ENCODE measurements at places on chromosomes 13 and 19.
A peak's percentile ranks its signal among the peaks of the same experiment; 100 is the strongest.

DNA sequence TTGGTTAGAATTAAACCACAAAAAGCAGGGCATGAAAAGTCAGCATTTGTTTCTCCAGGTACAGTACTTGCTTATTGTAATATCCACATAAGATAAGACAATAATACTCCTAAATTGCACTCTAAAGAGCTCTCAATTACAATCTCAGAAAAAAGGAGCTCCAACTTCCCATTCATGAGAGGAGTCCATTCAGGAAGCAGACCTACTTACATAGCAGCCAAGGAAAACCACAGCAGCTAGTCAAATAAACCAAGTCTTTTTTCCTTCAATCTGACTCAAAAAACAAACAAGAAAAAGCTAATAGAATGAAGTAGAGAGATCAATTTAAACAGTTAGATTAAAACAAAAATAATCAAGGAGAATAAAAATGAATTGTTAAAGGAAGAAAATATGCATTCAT, 885.2 kb upstream of the SLITRK6 start:
- DNase-seq, result no peak

- no peak for DNase-seq
Measured at GRCh38 chr13:25371875-25372283, at the start of gene ATP8A2. TSS of gene ATP8A2 (plus strand) at chr13:25371974. CDS start at chr13:25372213, 239 bp downstream.

GRCh38 chr13:52749419-52749818, 9.8 kb upstream of the CNMD start:
- DNase-seq, result no peak

GRCh38 chr13:31334547-31334946, 134.8 kb downstream of the B3GLCT start:
- DNase-seq, result no peak

- no peak for DNase-seq
Measured at GRCh38 chr13:34943436-34944273, 1.6 kb downstream of the NBEA start.

DNA sequence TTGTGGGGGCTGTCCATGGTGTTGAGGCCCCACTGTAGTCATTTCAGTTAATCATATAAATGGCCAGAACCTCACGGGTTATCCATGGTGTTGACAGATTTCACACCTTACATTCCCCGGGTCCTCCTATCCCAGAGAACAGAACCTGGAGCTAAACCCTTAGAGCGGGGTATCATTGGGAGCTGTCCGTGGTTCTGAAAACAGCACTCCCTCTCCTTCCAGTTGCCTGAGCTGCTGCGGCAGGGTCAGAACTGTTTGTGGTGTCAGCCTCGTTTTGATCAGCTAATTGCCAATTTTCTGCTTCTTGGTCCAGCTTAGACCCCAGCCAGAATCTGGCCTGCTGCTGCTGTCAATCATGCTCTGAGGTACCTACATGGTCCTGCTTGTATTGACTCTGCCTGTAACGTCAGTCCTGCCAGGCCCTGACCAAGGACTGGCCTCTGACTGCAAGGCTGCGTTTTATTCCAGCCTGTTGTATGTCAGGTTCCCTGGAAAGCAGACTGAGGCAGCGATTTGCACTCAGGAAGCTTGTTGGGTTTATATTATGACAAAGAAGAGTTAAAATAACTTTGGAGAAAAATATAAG, 55.8 kb upstream of the KCTD15 start:
- DNase-seq, result peak; percentile 11

- DNase-seq, result no peak
Measured at GRCh38 chr13:66367356-66367755, 862.8 kb downstream of the PCDH9 start.

DNA sequence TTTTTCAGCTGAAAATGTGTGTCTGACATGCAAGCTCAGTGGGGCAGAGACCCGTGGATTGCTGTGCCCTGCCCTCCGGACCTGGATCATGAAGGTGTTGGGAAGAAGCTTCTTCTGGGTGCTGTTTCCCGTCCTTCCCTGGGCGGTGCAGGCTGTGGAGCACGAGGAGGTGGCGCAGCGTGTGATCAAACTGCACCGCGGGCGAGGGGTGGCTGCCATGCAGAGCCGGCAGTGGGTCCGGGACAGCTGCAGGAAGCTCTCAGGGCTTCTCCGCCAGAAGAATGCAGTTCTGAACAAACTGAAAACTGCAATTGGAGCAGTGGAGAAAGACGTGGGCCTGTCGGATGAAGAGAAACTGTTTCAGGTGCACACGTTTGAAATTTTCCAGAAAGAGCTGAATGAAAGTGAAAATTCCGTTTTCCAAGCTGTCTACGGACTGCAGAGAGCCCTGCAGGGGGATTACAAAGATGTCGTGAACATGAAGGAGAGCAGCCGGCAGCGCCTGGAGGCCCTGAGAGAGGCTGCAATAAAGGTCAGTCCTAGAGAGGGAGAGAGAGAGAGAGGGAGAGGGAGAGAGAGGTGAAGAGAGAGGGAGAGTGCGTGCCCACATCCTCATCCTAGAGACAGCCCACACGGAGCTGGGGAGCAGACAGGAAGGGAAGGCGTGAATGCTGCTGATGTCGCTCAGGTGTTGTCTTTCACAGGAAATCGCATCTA, 5.1 kb upstream of the DCUN1D2 start:
- DNase-seq, result no peak

GRCh38 chr13:41231786-41232185, 31.6 kb downstream of the MTRF1 start:
- no peak for DNase-seq

DNA sequence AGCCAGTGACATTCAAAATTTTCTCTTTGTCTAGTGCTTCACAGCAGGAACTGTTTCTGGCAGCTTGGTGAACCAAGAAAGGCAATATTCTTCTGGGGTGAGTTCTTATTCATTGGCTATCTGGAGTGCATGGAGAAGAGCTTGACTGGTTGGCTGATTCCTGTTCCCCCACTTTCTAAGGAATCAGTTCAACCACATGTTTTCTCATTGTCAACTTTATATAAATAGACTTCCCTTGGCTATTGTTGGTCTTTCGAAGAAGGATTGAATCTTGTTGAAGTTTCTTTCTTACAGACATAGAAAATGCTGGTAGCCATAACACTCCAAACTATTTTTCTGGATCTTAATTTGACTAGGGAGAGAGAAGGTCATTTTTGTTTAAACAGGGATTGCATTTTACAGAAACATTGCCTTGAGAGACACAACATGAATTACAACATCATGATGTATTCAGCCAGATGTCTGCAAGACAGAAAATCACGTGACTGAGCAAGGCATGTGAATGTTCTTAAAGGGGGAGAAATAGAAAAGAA, 85.2 kb downstream of the EDNRB start:
- DNase-seq, result no peak

DNA sequence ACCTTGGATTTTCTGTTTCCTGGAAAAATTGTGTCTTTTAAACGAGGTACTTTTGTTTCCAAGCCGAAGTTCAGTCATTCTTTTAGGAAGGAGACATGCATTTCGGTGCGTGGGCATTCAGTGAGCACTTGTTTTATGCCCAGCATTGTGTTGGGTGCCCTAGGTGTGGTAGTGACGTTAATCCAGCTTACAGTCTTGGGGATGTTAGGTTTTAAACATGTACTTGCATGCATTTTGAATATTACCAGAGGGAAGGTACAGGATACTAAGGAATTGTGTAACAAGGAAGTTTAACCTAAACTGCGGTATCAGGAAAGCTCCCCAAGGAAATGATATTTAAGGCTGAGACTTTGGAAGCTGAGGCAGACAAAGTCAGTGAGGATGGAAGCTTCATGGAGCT, 66.3 kb downstream of the ARHGAP35 start:
- DNase-seq, result no peak

- no peak for DNase-seq
Measured at GRCh38 chr19:3604227-3604986, 2.3 kb downstream of the TBXA2R start.

DNA sequence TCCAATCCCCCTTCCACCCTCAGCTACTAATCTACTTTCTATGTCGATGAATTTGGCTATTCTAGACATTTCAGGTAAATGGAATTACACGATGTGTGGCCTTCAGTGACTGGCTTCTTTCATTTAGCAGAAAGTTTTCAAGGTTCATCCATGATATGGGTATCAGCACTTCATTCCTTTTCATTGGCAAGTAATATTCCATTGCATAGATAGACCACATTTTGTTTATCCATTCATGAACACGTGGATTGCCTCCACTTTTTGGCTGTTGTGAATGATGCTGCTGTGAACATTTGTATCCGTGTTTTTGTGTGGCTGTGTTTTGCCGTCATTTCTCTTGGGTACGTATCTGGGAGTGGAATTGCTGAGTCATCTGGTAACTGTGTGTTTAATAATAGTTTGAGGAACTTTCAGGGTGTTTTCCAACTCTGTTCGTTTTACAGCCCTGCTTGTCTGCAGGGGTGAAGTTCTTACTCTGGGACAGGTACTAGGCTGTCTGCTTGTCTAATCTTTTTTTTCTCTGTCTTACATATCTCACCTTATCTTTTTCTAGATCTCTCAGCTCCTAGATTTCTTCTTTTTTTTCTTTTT, 32.5 kb downstream of the MARK4 start:
- no peak for DNase-seq

- DNase-seq, result no peak
Measured at GRCh38 chr13:30831515-30831914, 74.6 kb upstream of the MEDAG start.

- no peak for DNase-seq
Measured at GRCh38 chr19:37333457-37333856, 37.4 kb upstream of the ZNF527 start.

DNA sequence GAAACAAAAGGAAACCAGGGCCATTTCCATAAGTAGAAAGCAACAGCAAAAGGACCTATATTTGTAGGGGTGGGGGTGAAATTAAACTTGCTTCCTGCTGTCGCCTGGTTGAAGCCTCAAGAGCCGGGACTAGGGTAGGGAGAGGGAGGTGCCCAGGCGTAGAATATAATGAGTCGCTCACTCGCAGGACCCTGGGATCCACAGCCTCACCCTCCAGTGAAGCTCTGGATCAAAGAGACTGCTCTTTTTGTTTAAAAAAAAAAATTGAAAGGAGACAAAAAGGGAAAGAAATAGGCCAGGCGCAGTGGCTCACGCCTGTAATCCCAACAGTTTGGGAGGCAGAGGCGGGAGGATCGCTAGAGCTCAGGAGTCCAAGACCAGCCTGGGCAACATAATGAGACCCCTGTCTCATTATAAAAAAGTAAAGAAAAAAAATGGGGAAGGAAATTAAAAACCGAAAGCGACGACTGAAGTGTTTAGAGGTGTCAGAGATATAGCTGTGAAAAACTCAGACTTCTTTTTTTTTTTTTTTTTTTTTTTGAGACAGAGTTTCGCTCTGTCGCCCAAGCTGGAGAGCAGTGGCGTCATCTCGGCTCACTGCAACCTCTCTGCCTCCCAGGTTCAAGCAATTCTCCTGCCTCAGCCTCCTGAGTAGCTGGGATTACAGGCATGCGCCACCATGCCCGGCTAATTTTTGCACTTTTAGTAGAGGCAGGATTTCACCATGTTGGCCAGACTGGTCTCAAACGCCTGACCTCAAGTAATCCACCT, 10.9 kb upstream of the ADGRE5 start:
- DNase-seq, result no peak

DNA sequence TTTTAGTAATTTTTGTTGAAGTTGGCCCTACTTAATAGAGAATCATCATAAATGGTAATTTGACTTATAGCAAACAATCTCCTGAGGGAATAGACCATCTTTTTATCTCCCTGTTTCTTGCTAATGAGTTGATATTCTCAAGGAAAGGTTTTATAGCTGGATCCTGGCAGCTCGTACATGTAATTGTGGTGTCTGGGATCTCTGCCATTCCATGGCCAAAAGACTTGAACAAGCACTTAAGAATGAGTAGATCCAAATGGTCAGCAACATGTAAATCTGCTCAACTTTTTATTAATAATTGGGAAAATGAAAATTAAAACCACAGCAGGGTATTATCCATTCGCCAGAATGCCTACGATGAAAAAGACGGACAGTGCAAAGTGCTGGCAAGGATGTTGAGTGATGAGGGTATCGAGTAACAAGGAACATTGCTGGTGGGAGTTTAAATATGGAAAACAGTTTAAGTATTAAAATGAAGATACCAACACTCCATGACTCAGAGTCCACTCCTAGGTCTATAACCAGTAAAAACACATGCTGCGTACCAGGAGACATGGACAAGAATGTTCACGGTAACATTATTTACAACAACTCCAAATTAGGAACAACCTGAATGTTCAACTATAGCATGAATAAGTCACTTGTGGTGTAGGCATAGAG, 5.1 kb upstream of the GPR18 start:
- DNase-seq, result no peak

DNA sequence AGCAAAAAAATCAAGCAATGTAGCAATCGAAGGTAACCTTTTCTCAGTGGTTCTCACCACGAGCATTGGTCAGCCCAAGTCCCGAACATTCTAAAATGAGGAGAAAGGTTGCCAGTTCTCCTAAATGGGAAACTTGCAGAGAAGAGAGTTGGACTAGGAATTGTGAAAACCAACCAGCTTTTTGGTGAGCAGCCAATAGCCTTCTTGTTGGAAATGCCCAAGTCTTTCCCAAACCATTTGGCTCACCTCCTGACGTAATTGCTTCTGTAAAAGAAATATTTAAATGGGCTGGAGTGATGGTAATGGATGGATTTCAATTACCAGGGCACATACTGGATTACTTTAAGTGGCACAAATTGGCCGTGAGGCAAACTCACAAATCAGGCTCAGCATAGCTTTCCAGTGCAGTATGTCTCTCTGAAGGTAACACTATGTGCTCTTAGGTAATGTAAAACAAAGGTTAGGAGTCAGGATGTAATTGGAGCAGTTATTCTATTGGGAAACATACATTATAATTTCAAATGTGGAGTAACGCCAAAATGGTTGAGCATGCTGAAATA, 423.2 kb downstream of the KLF5 start:
- no peak for DNase-seq

- no peak for DNase-seq
Measured at GRCh38 chr13:23392313-23392712, 41.2 kb downstream of the SACS start.

DNA sequence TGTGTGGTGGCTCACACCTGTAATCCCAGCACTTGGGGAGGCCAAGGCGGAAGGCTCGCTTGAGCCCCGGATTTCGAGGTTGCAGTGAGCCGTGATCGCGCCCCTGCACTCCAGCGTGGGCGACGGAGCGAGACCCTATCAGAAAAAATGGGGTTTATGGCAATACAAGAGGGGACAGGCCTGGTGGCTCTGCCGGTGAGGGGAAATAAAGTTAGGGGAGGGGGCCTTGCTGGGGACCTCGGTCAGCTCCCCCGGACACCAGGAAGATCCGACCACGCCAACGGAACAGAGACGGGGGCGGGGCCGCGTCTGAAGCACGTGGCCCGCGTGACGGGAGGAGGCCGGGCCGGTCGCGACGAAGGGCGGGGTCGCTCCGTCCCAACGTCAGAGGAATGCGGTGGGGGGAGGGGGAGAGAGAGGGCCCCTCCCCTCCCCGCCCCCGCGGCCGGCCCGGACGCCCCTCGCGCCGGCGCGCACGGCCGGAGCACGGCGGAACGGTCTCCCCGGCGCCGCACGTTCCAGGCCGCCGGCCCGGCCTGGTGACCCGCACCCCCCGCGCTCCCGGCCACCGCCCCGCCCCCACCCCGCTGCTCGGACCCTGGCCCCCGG, 1.9 kb upstream of the HNRNPL start:
- DNase-seq, result peak; percentile 88

GRCh38 chr13:95137096-95137495, 164.2 kb downstream of the ABCC4 start:
- DNase-seq, result no peak

Measured in stimulated activated CD4-positive, alpha-beta T cell treated with anti-CD3 and anti-CD28 coated beads, Interleukin-2, amount 100 ng/mL, for 48 hours (primary cell).